Urothelium cell line (cell line): ENCODE measurements at places on chromosomes 3 and 15.

DNA sequence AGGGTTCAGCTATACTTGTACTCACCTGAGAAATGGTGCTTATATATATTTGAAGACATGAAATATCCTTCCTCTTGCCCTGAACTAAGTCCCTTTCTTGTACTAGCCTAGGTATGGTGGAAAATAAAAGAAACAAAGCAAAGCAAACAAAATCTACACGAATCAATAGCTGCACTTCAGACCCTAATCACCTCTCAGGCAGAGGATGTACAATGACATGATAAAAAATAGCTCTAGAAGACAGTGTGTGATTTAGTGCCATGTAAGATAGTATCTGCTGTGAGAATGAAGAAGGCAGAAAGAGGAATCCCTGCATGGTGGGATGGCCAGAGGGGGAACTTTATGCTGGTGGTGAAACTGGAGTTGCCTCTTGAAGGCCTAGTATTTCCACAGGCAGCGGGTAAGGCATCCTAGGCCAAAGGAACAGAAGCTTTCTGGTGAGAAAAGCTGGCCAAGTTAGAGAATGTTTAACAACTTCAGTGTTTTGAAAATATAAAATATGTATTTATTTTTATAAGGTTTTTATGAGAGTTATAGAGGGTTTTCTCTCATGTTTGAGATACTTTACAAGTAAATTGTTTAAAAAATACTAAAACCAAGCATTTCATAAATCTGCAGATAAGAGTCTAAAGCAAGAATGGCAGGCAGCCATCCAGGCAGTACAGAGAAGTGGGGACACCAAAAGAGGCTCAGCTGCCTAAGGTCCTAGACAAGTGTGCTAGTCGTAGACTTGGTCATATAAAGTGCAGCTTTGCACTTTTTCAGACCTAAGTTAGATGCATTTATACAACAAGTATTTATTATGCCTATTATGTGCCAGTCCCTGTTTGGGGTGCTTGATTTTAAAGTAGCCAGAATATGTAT, 14.9 kb downstream of the LEKR1 start:
- DNase-seq: no peak

DNA sequence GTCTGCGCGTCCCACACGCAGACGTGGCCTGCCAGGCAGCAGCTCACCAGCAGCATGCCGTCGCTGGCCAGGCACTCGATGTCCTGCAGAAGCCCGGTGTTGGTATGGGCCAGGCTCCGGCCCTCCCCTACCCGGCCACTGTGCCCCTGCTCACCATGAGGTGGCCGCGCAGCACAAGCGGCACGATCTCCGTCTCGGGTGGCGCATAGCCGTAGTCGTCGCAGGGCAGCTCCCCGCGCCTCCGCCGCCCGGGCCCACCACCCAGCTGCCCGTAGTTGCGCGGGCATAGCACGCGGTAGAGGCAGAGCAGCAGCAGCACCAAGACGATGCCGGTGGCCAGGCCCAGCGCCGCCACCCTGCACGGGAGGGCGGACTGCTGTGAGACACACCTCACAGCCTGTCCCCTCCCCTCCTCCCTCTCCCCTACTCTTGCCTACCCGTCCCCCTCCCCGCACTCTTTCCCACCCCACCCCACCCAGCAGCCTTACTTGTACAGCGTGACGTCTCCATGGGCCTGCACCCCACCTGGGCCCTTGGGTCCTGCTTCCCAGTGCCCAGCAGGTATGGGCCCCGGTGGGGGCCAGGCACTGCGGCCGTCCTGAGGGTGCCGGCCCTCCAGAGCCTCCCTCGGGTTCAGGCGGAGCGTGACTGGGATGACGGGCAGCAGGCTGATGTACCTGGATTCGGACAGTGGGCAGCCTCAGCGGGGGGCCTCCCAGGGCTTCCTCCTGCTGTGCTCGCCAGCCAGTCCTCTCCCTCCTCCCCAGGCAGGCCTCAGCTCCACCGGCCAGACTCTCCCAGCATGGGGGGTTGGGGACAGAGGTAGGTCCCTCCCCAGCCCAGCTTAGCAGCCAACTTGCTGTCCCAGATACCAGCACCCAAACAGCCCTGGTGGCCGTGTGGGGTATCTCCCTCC, 37.6 kb downstream of the PTPN23 start:
- no peak for DNase-seq

DNA sequence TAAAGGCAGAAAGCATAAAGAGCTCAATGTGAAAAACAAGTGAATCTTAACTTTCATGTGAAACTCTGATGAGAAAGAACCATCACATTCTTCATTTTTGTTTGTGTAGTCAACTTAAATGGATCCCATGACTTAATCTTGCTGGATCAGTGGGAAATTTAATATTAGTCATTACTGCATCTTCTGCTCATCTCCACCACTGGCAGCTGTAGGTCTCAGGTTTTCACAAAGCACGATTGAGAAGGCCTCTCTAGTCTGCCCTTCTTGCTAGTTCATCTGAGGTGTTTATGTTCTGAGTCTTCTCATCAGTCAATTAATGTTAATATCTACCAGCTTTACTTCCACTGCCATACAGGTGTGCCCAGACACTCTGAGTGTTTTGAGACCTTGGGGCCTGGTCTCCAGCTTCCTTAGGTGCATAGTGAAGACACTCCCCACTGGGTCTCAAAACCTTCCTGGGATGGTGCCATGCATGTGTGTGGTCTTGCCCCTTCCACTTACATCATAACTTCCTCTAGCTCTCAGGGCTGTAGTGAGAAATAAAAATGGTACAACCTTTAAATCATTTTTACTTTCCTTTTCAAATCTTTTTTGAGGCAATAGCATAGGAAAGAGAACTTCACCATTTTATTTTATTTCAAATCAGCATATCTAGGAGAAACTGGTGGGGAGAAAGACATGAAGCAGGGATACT, 421.6 kb upstream of the CBLB start:
- DNase-seq: no peak

DNA sequence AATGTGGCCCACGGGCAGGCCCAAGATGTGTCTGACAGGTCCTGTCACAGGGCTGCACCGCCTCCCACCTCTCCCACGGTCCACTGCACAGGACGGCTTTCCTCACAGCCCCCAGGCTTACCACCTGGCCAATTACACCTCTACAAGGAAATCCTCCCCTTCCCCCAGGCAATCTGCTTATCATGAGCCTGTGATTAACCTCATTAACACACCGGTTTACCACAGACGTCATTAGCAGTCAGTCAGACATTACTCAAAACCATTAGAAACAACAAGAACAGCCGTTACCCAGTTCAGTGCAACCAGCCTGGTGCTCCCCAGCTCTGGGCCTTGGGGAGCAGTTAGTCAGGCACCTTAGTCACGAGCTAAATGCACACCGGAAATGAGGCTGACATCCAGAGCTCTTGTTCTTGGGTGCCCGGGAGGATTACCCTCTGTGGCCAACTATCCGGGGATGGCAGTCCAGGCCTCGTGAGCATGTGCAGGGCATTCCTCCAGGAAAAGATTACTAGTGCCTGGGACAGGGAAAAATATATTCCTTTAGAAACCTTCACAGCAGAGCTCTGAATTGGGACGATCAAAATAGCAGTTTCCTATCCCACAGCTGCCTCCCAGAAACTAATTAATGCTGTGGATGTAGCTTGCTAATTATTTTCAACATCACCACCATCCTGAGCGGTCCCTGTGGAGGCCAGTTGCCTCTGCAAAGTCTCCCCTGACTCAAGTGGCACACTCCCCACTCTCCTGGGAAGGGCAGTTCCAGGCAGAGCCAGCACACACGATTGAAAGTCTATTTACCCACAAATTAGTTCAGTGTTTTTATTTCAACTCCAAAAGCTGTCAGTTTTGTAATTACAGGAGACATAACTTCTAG, 117.4 kb upstream of the ZBED2 start:
- no peak for DNase-seq

GRCh38 chr3:5005367-5005766, 26.1 kb downstream of the BHLHE40 start:
- DNase-seq: no peak

- no peak for DNase-seq
These were observed 141.6 kb upstream of the FOXB1 start for GRCh38 chr15:59862191-59863155.

DNA sequence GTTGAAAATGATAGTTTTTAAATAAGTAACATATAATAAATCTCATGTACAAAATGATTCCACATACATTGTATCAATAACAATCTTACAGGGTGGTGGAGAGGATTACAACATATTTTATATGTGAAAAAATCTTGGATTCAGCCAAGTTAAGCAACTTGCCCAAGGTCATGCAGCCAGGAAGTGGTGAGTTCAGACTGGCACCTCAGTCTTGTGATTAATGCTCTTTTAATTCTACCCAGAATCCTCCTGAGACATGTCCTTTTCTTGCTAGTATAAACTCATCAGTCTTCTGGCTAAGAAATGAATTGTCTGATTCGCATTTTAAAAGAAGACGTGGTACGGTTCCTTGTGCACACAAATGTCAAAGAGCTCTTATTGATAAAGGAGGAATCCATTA, 4.5 kb upstream of the MYRIP start:
- no peak for DNase-seq

DNA sequence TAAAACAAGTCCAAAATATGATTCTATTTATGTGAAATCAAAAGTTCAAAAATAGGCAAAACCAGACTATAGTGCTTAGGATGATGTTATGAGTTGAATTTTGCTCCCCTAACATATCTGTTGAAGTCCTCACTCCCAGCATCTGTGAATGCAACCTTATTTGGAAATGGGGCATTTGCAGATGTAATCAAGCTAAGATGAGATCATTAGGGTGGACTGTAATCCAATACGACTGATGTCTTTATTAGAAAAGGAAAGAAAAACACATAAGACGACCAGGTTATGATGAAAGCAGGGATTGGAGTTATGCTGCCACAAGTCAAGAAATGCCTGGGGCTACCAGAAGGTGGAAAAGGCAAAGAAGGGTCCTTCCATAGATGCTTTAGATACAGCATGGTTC, 110.5 kb upstream of the CCDC39 start:
- no peak for DNase-seq

DNA sequence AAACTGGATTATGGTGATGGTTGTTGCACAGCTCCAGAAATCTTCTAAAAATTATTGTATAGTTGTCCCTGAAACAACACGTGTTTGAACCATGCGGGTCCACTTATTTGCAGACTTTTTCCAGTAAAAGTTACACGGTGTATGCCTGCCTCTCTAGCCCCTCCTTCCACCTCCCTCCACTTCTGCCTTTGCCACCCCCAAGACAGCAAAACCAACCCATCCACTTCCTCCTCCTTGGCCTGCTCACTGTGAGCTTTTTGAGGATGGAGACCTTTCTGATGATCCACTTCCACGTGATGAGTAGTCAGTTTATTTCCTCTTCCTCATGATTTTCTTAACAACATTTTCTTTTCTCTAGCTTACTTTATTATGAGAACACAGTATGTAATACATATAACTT, 5.4 kb downstream of the CYFIP1 start:
- DNase-seq: no peak
